ENCODE measurements at places on chromosomes 5 and 9. TPM values are rescaled to one million over a fixed set of nuclear protein-coding genes. Genes with fewer than 3 reads are reported as not detected.
A peak's percentile ranks its signal among the peaks of the same experiment; 100 is the strongest.

CDC20B gene
- total RNA-seq = 0.14 TPM

DNA sequence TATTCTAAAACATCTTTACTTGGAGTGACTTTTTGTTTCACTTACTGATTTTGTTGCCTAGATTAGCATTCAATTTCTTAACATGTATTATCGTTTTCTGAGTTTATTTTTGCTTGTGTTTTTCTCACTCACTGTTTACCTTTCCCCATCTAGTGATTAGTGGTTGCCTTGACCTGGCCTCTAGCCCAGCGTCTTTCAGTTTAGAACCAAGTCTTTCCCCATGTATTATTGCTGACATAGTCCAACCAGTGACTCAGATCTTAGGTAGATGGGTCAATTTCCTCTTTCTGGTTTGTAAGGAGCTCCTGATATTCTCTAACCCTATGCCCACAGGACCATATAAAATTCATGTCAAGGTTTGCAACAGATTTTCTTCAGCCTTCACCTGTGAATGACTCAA is 135.5 kb downstream of the PRR16 start:
- no peak for DNase-seq

- DNase-seq = no peak
Measured at GRCh38 chr5:1492757-1493156, 31.0 kb downstream of the LPCAT1 start.

DNA sequence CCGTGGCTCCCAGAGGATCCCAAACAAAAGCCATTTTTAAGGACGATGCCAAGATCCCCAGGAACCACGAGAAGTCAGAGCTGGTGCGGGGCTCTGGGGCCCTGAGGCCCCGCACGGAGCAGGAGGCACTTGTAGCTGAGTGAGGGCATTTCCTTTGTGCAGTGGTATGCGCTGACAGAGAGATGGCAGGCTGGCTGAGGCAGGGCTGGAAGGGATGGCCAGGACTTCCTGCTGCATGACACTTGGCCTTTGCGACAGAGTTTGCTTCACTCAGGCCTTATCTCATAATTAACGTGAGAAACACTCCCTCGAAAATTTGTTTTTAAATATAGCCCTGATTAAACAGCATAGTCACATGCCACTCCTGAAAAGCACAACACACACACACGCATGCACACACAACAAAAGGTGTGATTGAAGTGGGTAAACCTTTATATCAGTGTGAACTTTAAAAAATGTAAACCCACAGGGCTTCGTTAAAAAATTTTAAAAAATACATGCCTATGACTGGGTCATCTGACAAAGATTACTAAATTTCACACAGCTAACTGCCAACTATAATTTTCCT is 536.6 kb downstream of the PDE4D start:
- no peak for DNase-seq

DNA sequence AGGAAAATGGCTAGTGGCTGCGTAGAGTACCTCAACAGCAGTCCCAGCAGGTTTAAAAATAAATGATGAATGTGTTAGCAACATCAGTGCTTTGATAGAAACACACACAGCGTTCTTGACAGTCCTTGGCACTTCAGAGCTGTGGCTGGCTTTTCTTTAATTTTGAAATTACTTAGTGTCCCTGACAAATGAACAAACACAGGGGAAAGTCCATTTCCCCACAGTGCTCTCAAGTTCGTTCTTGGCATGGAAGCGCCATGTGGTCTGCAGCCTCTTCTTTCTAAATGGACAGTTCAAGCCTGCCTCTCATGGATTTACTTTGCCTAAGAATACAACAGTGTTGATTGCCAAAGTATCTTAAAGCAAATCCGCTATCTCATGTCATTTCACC is 102.2 kb downstream of the ADAMTS12 start:
- no peak for DNase-seq

DNA sequence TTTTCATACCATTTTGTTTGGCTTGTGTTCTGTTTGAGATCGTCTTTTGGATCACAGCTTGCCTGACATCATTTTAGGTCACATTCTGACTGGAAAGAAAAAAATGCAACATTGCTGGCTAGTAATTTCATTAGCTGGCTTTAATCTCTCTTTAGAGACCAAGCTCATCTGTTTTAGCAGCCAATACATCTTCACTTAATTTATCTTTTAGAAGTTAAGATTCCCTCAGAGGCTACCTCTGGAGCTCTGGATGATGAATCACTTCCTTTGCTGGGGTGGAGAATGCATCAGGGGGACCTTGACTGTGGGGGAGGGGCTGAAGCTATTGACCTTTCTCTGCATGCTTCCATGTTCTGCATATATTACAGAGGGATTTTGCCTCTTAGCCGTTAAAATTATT is 181.5 kb upstream of the OTULINL start:
- peak; percentile 37 for DNase-seq

- no peak for DNase-seq
Measured at GRCh38 chr5:11734369-11734768, 169.9 kb downstream of the CTNND2 start.

CCL27 gene
- total RNA-seq = not detected

- DNase-seq = no peak
Measured at GRCh38 chr5:132673488-132673887, 301 bp upstream of the IL4 start.

GRCh38 chr9:92704528-92704927 is 34.6 kb upstream of the IPPK start:
- no peak for DNase-seq

DNA sequence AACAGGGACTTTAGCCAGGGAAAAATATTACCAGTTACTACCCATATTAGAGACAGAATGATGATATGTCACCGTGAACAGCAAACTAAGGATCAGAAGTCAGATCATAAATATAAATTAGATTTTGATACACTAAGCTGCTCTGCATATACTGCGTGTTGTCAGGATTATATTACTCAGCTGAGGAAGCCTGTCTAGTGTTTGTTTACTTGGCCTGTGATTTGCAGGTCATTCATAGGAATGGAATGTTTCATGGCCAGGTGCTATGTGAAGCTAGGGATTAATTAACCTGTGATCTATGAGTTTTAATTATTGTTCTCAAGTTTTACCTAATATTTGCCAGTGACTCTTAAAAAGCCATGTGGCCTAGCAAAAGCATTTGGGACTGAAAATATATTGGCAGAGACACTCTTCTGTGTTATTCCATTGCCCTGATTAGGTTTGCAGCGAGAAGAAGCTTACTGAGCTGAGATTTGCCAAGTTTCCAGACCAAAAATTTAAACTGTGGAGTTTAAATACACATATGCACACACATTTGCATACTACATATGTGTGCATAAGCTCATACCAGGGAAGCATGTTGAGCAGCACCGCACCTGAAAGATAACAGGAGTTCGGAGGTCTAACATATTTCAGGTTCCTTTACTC is 496.3 kb upstream of the GRIA1 start:
- no peak for DNase-seq

DNA sequence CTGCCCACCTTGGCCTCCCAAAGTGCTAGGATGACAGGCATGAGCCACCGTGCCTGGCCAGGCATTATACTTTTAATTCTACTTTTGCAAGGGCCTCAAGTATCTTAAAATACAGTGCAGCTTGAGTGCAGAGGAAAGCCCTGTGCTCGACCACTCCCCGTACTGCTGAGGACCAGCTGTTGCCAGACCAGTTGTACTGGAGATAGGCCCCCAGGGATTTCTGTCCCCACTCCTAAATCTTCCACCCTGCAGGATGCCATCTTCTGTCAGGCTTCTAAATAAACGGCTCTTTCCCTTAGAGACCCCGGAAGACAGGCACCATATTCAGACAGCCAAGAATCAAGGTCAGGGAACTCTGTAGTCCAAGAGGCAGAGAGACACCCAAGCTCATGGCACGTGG is 16.6 kb upstream of the PSMD5 start:
- DNase-seq = no peak

ANKRD34B gene
- total RNA-seq = not detected

DNA sequence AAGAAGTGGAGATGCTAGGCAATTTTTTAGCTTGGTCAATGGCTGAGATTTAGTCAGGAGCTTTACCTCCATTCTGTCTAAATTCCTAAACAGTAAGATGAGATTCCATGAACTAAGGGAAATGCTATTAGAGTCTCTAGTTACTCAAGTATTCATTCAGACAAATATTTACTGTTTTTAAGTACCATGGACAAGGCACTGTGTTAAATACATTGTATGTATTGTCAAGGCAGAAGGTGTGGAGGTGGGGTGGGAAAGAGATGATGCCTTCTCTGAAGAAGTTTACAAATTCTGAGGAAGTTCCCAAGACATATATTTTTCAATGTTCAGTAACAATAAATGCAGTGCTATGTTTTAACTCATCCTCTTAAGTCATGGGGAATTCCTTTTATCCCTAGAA is 459.9 kb upstream of the NMUR2 start:
- DNase-seq = no peak

APBA1 gene
- 11.4 TPM for total RNA-seq

GRCh38 chr5:1883120-1883924 is 597 bp upstream of the IRX4 start:
- DNase-seq = no peak

- no peak for DNase-seq
Measured at GRCh38 chr5:21159510-21160059, 1171.6 kb upstream of the CDH18 start.

GRCh38 chr9:81605170-81605670 is 84.1 kb downstream of the TLE1 start:
- no peak for DNase-seq

DNA sequence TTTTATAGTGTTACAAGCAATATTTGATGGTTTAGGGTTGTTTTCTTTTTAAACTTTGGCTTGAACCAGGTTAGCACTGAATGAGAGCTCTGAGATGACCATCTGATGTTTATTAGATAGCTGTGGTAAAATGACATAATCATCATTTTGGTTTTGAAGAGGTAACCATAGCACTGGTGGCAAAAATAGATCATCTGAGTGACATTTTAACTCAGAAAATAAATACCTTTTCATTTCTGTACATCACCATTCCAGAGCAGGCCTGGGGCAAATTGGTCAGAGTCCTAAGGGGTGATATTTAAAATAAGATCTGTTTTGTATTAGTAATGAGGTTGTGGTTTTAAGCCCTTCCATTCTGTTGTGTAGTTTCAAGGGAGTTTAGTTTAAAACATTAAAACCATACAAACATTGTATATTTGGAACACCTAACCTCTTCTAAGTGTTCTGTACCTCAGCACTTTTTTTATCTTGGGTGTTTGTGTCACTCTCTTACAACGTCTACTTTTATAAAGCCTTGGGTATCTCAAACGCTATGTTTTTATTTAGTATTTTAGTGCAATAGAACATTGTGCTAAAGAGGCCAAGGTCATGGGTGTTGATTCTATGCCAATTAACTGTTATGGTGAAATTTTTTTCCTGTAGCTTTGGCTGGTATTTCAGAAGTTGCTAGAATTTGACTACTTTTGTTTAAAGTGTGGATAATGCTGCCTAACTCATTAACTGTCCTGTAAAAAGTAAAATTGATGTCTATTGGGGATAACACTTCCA is 166.1 kb downstream of the CD180 start:
- peak; percentile 53 for DNase-seq

DNA sequence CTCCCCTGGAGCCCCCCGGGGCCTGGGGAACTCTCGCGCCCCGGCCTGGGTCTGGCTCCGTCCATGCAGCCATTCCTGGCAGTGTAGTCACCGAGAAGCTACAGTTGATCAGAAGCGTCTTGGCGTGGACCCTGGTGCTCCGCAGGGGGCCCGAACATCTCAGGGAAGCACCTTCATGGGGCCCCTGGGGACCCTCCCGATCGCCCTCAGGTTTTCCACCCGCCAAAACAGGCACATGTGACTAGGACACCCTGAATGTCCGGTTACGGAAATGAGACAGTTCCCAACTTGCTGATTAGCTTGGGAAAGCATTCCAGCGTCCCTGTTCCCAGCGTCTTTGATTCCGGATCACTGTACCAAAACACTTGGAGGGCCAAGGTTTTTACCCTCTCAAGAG is 472 bp downstream of the FBXO4 start:
- DNase-seq = peak; percentile 75

GRCh38 chr9:129500161-129500862 is 120.6 kb downstream of the C9orf50 start:
- DNase-seq = no peak

ASTN2 gene
- total RNA-seq = 1.6 TPM

DNA sequence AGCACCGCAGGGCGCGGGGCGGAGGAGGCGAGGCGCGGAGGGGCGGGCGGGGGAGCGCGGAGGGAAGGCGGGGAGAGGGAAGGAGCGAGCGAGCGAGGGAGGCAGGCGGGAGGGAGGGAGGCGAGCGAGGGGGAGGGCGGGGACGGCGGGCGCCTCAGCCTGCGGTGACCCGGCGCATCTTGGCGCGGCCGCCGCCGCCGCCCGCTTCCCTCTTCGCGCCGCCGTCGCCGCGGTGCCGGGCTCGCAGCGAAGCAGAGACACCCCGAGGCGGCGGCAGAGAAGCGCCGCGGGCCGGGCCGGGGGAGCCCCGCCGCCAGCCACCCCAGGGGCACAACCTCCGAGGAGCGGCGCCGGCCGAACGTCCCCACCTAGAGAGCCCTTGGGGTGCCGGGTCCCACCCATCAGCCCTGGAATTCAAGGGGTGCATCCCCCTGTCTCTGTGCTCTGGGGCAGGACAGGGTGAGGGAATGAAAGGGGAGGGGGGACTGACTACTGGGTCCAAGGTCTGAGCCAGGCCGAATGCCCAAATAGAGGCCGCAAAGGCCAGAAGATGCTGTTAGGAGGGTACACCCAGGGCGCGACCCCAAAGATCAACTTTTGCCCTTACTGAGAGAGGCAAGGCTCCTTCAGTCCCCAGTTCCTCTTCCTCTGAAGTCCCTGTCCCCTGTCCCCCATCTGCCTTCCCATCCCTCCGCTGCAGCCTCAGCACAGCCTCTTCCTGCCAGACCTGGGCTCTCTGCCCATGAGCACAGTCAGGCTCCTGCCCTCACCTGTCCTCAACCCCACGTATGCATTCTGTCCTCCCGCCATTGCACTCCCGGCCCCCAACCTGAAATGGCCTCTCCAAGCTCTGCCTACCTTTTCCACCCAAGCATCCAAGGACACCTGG is at the start of gene ADAMTS2:
TSS of gene ADAMTS2 (minus strand) at position 29 of the 889 bp plus-strand sequence. CDS start 133 bp downstream, outside the sequence.
- no peak for DNase-seq

- DNase-seq = no peak
Measured at GRCh38 chr5:53503562-53504218, 23.3 kb downstream of the FST start.

GRCh38 chr5:140925806-140926442 is at the start of gene PCDHAC1:
PCDHAC1 (plus strand) TSS chr5:140926299; CDS start chr5:140926893, 594 bp downstream.
- DNase-seq = no peak

LEAP2 gene
- total RNA-seq = 0.99 TPM

DNA sequence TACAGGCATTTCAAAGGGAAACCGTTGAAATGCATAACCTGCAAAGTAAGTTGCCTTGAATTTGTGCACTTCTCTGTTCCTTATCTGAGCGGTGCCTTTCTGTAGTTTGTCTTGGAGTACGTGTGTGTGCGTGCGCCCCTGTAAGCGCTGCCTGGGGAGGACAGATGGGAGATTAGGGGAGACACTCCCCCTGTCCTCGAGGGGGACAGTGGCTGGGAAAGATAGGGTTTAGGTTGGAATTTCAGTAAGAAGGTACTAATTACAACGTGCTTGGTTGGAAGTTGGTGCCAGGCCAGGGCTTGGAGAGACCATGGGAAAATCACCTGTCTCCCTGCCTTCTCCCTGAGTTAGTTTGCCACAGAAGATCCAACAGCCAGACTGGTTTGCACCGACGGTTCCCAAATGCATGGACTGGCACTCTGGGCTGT is 73.2 kb downstream of the PIK3R1 start:
- no peak for DNase-seq

Data from endothelial cell of umbilical vein (primary cell).